ENCODE measurements at places on chromosomes 11 and 22.

DNA sequence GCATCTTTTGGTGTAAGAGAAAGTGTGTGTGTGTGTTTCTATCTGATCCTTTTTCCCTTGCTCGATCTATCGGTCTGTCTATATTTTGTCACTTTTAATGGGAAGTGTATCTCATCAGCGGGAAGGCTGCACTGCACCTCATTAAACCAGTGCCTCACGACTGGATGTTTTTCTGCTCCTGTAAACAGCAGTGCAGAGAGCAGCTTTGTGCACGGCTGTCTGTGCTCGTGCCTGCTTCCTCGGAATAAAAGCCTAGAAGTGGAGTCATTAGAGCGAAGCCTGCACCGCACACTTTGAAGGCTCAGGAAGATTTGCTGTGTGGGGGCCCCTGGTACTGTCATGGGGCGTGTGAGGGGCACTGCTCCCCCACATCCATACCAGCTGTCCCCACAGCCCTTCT is 27.0 kb upstream of the PARVG start:
- DNase-seq: no peak

DNA sequence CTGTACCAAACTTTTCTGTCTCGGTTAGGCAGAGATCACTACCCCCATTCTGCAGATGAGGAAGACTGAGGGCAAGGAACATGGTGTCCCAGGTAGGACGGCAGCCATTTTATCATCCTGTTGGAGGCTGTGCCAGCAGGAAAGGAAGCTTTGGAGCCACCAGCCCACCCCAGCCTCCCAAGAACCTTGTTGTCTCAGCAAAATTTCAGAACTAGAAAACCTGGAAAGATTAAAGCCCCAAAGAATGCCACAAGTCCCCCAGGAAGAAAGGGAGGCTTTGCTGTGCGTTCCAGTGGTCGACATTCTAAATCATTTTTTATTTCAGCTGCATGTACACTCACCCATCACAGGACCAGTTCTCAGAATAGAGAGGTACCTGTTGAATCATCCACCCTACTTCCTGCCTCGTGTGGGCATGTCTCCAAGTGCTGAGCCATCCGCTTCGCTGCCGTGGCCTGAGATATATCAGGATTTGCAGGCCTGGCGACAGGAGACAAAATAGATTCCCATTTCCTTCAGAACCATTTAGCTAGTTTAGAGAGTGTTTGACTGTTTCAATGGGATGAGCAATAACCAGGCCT is 13.0 kb upstream of the EIF3D start:
- DNase-seq: no peak

- DNase-seq: no peak
Observed at GRCh38 chr11:14350215-14350614, 8.8 kb downstream of the RRAS2 start.

DNA sequence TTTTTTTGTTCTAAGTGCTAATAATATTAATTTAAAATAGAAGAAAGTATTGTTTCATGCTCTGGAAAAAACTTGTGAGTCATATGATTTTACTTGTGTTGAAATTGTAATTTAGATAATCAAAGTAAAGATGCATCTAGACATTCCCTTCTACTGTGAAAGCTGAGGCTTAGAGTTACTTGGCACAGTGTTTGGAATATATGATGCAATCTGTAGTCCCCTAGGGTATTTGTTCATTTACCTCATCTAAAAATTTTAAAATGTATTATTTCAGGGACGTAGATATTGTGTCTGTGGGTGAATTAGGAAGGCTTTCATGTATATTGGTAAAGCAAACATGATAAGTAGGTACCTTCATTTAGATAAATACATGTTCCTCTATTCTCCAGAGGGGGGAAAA is 793.5 kb upstream of the CNTN5 start:
- DNase-seq: peak; percentile 33

DNA sequence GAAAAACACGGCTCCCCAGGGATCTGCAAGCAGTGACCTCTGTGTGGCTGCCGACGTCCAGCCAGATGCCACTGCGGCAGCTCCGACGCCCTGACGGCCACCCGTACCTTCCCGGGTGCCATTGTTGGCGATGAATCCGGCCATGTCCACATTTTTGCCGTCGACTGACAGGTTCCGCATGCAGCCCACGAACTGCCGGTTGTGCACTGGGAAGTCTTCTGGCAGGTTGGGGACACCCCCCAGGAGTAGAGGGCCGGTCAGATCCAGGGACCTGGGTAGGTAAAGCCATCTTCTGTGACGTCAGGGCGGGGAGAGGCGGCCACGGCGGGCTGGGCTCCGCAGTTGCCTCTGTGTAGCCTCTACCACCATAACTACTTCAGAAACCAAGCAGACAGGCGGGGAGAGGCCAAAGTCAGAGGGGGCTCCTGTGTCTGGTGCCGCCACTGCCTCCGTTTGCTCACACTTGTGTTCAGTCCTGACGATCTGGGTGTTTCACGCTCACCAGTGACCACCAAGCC is 74.8 kb downstream of the TRMU start:
- no peak for DNase-seq

- DNase-seq: no peak
Observed at GRCh38 chr11:59265735-59266134, 53.0 kb upstream of the MPEG1 start.

DNA sequence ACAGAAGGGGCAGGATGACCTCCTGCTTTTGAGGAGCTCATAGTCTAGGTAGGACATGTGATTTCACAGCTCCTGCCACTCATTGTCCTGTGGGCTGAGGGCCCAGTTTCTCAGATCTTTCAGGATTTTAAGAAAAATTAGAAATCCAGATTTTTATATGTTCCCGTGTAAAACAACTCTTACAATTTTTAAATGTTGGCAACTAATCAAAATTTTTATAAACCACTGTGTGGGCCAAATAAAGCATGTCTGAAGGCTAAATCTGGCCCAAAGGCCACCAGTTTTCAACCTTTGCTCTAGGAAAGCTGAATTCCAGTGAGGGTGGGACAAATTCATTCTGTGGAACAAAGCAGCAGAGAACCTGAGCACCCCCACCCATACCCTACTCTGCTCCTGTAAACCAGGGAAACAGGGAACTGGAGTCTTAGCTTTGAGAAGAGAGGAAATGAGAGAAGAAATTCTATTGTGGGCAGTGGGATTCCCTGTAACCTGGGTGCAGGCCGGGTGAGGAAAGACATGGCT is 20.6 kb downstream of the LRRC32 start:
- no peak for DNase-seq

GRCh38 chr11:56522008-56522407 is 21.0 kb downstream of the OR5M11 start:
- DNase-seq: no peak

GRCh38 chr11:125129316-125129993 is 18.0 kb upstream of the TMEM218 start:
- DNase-seq: no peak

DNA sequence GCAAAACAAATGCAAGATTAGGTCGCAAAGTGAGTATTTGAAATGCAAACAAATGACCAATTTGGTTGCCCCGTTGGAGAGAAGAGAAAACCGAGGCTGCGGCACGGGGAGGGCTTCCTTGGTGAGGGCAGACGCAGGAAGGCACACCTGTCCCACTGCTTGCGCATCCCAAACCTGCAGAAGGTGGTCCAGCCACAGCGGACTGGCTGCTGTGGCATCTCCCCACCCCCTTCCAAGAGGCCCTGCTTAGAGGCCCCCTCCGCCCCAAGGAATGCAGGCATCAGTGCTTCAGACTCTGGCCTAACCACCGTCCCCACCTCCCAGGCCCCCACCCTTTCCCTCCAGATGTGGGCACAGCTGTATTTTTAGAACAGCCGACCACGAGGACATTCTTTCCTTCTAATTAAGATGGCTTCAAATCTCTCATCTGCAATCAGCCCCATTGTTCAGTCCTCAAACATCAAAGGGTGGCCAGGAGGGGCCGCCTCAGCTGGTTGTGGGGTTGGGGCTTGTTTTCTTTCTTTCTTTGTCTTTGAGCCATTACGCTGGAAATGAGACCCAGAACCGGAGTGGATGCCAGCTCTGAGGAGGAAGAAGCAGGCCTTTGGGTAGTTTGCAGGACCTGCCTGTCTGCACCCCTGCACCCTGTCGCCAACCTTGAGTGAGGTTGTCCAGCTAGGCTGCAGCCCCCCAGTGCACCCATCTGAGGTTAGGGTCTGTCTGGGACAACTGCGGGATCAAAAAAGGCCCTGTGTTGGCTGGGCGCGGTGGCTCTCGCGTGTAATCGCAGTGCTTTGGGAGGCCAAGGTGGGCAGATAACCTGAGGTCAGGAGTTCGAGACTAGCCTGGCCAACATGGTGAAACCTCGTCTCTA is 9.4 kb upstream of the DERL3 start:
- DNase-seq: no peak

- DNase-seq: no peak
Observed at GRCh38 chr11:92531065-92531739, 306.6 kb downstream of the FAT3 start.
